ENCODE measurements at places on chromosomes 1 and 21.

DNA sequence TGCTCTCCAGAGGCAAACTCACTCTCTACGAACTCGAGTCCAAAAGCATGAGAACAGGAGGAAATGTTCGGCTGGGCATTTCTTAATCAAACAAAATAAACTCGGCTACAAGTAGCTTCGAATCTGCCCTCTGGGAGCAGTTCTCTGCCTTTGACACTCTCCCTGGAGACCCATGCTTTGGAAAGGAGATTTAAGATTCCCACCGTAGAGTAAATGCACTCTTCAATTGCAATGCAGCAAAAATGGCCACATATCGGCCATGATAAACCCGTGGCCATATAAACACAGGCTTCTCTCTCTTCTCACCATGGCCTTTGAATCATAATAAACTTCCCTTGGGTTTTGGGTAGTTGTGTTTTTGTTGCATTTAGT is 215.4 kb downstream of the TOMM20 start:
- no peak for DNase-seq

GRCh38 chr1:186194107-186194756 is 180.8 kb downstream of the TPR start:
- DNase-seq: no peak

DNA sequence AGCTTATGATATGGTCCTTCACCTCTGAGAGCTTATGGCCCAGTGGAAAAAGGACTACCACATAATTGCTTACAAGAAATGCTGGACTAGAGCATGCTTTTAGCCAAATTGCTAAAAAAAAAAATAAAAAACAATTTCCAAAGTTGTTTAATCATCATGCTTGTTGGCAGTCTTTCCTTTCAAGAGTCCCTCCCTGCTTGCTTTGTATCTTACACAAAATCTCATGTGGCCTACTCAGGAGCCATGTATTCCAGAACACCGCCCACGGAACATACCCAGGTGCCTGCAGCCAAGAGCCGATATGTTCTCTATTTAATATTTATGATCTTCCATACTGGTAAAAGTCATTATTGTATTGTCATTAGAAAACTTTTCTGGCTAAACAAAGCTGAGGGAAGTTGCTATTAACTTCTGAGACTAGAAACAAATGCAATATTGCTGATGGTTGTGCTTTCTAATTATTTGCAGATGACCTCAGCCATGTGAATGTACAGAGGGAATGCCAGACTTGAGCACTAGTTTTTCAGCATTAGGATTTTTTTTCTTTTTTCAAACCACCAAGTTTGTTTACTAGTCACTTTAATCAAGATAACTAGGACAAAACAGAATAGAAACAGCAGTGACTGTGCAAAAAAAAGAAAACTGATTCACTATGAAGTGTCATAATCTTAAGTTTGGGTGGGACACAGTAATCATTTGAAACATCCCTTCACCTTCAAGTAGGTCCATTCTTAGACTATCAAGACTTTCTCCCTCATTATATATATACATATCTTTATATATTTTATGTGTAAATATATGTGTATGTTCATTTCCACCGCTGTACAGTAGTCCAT is 129.3 kb upstream of the GORAB start:
- no peak for DNase-seq

GRCh38 chr1:112263042-112263441 is 133.0 kb upstream of the CTTNBP2NL start:
- DNase-seq: no peak

- no peak for DNase-seq
These were observed 20.6 kb downstream of the MYOG start for GRCh38 chr1:203065191-203065590.

GRCh38 chr21:43665879-43666278 is 6.5 kb downstream of the RRP1B start:
- DNase-seq: no peak

- no peak for DNase-seq
These were observed 38.6 kb downstream of the GADD45A start for GRCh38 chr1:67723620-67724019.

DNA sequence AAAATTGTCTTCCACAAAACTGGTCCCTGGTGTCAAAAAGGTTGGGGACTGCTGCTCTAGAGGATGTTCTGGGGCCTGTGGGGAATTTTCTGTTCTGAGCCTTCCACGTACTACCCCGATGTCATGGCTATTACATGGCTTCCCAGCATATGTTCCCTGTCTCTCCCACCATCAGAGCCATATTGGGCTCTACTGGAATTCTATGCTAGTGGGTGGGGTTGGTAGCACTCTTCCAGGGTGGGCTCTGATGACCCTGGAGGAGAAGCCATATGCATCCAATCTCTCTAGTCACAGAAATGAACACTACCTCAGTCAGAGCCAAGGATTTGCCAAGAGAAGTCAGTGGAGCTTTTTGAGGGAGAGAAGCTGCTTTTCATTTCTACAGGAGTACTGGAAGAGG is 47.9 kb downstream of the SRRM1 start:
- no peak for DNase-seq

- no peak for DNase-seq
These were observed 5.4 kb upstream of the LRRC40 start for GRCh38 chr1:70210820-70211219.

GRCh38 chr1:1203561-1204424 is 2.6 kb downstream of the TNFRSF18 start:
- DNase-seq: no peak

DNA sequence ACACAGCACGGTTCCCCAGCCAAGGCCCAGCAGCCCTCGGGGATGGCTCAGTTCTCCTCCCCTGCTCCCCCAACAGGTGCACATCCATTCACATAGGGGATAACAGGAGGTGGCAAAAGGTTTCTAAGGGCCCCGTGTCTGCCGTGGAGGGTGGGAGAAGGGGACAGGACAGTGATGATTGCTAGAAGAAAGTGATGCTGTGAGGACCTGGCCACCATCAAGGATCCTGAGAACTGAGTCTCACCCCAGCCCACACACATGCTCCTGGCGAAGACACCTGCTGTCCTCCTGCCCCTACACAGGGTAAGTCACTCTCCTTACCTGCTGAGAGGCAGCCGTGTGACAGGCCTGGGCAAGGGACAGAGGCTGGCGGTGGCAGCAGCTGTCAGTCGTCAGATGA is 54.5 kb downstream of the GNG4 start:
- DNase-seq: no peak

DNA sequence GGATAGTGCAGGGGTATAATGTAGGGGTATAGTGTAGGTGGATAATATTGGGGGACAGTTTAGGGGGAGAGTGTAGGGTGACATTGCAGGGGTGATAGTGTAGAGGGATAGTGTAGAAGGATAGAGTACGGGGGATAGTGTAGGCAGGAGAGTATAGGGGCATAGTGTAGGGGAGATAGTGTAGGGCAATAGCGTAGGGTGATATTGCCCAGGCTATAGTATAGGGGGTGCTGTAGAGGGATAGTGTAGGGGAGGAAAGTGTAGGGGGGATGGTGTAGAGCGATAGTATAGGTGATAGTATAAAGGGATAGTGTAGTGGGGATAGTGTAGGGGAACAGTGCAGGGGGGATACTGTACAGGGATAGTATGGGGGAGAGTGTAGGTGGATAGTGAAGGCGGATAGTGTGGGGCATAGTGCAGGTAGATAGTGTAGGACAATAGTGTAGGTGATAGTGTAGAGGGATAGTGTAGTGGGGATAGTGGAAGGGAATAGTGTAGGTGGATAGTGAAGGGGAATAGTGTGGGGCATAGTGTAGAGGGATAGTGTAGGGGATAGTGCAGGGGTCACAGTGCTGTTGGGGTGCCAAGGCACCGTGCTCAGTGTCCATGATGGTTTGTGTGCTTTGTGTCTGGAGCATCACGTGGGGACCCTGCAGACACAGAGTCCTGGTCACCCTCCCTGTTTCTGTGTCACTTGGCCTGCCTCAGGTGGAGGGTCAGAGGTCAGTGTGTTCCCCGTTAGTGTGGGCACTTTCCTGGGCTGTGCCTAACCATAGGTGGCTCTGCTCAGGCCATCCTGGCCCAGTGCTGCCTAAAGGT is 10.5 kb upstream of the ARF1 start:
- no peak for DNase-seq

DNA sequence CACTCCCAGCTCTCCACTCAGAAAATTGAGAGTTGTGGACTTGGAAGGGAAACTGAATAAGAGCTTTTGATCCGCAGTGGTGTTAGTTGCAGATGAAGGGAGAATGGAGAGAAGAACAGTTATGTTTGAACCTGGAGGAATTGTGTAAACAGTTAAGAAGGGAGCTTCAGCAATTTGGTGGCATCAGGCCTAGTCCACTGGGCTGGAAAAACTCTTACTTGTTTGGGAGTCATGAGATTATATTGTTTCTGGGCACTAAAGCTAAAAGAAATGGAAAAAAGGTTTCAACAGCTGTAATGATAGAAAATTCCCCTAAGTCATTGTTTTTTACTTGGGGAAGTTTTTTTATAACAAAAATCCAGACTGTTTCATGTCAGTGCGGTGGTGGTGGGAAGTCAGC is 256.1 kb upstream of the C1orf87 start:
- DNase-seq: no peak

GRCh38 chr1:235657747-235658526 is 8.4 kb upstream of the GNG4 start:
- no peak for DNase-seq

GRCh38 chr1:50257940-50258685 is 149.4 kb downstream of the ELAVL4 start:
- no peak for DNase-seq

DNA sequence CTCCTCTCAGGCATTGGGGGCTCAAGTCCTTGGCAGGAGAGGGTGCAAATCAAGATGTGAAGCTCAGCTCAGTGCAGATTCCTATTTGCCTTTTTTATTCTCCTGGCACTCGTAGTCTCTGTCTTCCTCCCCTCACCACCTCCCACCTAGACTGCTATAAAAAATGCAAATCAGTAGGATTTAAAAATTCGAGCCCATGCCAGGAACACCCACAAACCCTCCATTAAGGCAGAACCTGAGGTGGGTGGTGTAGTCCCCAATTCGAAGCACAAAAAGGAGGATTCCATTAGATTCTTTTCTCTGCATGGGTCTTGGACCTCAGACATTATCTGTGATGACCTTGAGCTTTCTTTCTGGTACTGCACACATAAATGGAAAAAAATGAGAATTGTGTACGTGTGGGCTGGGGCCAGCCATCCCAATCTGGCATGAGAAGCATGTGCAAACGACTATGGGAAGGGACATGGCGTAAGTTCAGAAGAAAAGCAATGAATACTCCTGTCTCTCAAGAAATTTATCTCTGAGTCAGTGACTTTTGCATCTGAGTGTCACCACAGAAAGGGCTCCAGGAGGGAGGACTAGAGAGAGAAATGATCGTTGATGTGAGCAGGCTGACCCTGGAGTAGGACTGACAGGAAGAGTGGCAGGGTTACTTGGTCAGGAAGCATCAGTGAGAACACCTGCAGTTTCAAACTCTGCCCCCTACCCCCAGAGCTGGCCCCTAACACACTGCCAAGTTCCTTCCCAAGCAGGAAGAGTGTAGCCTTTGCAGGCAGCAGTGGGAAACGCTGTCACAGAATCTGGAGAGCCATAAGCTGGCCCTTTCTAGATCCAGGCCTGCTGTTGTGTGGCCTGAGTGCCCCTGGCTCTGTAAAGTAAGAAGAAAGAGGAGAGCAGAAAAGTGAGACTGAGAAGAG is 1.7 kb downstream of the INKA2 start:
- DNase-seq: no peak

- no peak for DNase-seq
These were observed 5.9 kb downstream of the ITLN1 start for GRCh38 chr1:160879056-160879455.

DNA sequence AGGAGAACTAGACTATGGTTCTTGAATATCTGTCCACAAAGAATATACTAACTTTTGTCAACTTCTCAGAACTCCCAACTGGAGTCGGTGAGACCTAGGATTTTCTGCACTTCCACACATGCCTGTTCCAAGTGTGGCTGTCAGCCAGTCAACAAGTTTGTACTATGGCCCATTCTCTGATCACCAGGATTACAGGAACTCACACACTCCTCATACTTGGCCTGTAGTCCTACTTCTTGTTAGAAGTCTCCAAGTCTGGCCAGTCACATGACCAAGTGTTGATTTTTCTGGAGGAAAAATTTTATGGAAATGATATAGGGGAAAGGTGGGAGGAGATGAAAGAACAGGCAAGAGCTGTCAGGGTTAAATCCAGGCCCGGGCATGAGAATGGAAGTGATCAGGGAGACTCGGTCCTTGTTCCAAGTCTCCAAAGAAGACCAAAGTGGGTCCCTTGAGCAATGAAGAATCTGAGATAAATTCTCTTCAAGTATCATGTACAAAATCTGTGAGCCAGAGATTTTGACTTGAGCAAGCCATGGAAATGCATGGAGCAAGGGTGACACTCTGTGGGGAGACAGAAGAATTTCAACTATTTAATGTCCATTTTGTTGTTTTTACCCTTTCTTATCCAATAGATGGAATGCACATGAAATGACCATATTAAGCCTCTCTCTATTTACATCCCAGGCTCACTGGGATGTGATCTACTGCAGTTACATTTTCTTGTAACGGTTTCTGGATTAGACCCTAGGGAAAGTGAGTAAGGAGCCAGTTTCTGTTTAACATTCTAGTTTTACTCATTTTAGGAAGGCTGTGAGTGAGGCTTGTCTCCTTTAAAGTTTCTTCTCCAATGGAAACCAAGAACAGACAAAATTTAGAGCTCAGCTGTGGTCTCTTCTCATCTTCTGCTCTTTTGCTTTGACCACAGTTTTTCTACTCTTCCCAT is 320.9 kb downstream of the ASTN1 start:
- DNase-seq: peak; percentile 18

GRCh38 chr1:87120779-87121178 is 206.3 kb downstream of the HS2ST1 start:
- DNase-seq: no peak

DNA sequence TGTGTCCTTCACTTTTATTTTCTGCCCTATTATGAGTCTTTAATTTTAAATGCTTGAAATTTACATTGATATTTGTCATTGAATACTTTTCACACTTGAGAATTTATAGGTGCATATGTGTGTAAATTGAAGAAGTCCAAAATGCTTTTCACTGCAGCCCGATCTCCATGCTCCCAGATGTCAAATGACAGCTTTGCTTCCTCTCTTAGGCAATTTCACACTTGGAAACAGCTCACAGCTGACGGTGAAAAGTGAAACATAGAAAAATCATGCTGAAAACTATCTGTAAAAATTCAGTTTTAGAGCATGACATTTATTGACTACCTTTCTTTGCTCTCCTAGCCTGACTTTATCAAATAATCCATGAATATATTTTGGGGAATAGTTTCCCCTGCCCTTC is 196.0 kb downstream of the RPS6KC1 start:
- DNase-seq: no peak
